ENCODE measurements at places on chromosomes 11 and 22.

GRCh38 chr11:69211920-69212797 is 56.4 kb downstream of the SMIM38 start:
- DNase-seq: no peak

GRCh38 chr22:49617866-49618676 is 209.6 kb downstream of the BRD1 start:
- DNase-seq: no peak

- no peak for DNase-seq
Observed at GRCh38 chr11:79042824-79043223, 398.0 kb downstream of the TENM4 start.

DNA sequence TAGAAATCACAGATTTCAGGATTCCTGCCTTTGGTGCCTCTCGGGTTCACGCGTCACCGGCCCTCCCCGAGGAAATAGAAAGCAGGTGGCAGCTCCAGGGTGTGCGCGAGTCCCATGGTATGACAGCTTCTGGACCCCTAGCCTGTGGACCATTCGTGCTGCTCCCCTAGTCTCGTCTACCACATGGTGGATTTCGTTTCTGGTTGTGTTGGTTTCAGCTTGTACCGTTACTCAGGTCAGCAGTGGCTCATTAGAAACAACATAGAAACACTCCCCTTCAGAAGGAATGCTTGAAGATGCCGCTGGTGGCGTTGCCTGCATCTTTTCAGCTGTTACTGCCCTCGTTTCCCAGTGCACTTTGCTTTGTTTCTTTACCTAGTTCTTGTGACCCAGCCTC is 700 bp downstream of the TTC17 start:
- DNase-seq: peak; percentile 45

DNA sequence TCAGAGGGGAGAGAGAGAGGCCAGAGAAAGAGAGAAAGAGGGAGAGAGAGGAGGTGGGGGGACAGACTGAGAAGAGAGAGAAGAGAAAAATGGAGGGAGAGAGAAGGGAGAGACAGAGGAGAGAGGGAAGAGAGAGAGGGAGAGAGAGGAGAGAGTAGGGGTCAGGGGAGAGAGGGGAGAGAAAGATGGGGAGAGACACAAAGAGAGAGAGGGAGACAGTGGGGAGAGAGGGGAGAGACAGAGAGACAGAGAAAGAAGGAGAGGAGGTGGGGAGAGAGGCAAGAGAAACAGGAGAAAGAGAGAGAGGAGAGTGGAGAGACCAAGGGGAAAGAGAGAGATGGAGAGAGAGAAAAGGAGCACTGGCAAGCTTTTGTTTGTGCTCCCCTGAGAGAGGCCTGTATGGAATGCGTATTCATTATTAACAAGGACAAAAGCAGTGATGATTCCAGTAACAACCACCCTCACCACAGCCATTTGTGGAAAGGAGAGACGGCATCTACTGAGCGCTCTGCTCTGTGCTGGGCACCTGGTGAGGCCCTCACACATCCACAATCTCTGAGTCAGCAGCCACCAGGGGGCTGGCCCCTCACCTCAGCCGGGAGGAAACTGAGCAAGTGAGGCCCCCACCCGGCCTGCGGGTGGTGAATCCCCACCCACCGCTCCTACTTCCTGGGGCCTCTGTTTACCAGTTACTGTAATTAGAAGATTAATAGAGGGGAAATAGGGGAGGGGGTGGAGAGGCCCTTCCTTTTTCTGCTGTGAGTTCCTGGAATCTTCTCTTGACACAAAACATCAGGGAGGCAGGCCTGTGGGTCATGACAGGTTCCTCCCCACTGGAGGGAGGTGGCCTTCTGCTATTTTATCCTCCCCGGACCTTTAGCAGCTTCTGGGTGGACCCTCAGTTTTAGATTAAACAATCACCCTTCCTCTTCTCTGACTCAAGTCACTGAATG is 14.6 kb upstream of the MIAT start:
- peak; percentile 88 for DNase-seq

DNA sequence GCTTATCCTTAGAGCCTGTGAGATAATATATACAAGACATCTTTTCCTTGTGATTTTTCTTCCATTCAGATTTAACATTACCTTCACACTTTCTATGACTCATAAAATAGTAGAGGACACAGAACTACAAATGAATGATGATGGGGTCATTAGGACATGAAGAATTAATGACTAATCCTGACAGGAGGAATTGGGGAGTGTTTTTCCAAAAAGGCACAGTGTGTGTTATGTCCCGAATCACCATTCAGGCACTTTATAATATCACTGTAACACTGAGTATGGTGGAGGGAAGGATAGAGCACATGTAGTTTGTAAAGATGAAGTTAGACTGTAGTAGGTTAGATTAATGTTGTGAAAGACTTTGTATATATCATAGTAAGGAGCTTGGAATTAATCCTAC is 391.3 kb downstream of the JRKL start:
- DNase-seq: no peak

DNA sequence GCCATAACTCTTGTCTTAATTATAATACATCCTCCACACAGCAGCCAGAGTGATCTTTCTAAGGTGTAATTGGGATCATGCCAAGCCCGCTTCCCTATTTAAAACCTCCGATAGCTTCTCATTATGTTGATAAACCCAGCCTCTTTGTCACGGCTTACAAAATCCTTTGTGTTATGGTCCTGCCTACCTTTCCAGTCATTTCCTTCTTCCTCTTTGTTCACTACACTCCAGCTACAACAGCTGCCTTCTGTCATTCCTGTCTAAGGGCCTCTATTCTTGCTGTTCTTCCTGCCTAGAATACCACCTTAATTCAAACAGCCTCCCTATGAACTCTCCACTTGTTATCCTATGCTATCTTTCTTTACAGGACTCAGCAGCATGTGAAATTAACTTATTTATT is 70.6 kb upstream of the CAPRIN1 start:
- no peak for DNase-seq

GRCh38 chr11:118340449-118340848 is 2.1 kb downstream of the CD3D start:
- DNase-seq: no peak

DNA sequence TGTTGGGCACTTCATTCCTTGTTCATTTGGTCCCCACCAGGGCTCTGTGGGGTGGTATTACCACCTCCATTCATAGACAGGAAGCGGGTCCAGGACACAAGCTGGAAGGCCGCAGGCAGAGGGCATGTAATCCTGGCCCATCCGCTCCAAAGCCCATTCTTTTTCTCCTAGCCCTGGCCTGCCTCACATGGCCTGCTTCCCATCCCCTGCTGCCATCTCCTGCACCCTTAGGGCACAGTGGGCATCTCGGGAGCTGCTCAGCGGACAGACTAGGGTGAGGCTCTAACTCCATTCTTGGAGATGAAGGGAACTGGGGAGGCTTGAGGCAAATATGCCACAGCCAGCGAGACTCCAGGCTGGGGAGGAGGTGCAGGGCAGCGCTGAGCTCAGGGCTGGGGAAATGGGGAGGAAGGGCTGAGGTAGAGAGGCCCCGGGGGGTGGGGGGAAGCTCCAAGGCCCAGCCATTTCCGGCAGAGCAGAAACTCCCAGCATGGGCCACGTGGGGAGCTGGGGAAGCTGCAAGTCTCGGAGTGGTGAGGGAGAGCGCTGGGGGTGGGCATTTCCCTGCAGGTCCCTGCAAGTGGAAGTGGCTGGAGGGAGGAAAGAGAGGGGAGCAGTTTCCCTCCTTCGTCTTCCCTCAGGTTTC is 14.3 kb upstream of the BCL9L start:
- peak; percentile 62 for DNase-seq

GRCh38 chr22:37163096-37163489 is 13.4 kb upstream of the IL2RB start:
- no peak for DNase-seq

DNA sequence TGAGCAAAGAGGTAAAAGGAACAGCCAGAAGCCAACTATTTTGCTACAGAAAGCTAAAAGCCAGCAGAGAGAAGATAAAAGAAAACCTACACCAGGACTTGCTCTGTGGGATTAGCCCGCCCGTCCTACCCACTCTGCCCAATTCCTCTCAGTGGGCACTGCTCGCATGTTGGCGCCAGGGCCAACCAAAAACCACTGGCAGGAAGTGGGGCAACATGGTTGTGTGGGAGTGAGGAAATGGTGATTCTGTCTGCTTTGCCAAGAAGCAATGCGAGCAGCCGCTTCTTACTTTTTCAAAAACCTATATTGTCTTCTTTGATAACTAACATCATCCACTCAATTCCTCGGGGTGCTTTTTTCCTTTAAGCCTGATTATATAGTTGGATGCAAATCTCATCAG is 14.2 kb upstream of the APOA1 start:
- DNase-seq: peak; percentile 73

GRCh38 chr11:40722179-40722795 is 737.2 kb downstream of the LRRC4C start:
- DNase-seq: peak; percentile 1

GRCh38 chr11:19686234-19686633 is 26.4 kb upstream of the NAV2 start:
- DNase-seq: no peak

GRCh38 chr11:20501971-20502370 is 97.4 kb upstream of the SLC6A5 start:
- DNase-seq: no peak

GRCh38 chr11:32172848-32173834 is 82.3 kb downstream of the RCN1 start:
- DNase-seq: peak; percentile 36

DNA sequence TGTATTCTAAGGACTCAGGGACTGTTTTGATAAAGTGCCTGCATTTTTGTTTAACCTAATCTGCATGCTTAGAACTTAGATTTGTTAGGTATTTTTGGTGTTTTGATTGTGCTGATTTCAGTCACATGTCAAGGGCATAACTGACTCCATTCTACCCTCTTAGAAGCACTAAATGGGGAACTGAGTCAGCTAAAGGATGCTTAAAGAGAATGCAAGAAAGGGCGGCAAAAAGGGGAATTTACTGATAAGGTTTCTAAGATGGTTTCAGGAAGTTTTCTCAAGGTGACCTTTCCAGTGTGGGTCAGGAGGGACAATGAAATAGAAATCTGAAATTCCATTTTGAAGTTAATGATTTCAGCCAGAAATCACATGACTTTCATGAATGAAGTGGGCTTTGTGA is 43.0 kb downstream of the MMP20 start:
- DNase-seq: no peak

DNA sequence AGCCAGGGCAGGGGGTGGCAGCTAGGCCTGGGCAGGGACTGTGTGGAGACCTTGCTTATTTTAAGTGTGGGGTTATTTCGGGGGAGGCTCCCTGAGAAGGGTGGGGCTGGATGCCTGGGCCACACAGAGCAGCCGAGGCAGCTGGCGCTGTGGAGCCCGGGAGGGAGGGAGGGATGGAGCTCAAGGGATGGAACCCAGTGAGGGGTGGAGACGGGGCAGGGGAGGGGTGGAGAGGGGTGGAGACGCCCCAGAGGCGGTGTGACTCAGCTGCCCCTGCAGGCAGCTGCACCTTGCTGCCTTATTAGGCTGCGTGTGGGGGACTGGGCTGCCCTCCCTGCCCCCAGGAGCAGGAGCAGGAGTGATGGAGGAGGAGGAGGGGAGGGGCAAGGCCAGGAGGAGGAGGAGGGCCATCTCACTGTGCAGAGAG is 9.8 kb upstream of the TSSC4 start:
- DNase-seq: no peak

DNA sequence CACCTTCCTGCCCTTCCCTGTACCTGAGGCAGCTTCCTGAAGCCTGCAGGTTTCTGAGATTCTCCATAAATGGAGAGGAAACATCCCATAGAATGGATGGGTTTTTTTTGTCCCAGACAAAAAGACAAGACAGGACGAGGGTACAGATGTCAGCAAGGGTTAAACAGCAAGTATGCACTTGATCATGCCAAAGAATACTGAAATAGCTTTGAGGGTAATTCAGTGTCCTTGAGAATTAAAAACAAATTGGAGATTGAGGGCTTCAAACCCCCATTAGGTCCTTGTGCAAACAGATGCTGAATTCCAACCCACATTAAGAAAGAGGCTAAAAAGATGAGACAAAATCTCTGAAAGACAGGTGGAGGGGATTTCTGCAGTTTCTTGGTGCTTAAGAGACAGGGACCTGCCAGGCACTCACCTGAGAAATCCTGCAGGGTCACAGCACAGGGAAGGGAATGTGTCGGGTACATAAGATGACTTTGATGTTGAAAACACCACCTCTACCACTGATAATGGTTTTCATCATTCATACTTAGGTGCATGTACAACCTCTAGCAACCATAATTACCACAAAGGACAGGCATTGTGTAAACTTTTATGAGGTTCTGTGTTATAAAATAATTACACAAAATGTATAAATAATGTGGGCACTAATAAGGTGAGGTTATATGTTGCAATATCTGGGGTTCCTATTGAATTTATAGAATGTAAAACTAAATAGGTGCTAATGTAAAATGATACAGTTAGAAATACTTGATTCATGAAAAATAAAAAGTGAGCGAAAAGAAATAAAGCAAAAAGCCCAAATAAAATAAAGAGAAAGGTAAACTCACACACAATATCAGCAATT is 107.1 kb upstream of the TOP3B start:
- no peak for DNase-seq

GRCh38 chr11:66371627-66372415 is at the start of gene SLC29A2:
Gene SLC29A2 (minus strand): TSS chr11:66371760. CDS start chr11:66371591, 169 bp downstream.
- DNase-seq: peak; percentile 83

GRCh38 chr22:17946662-17947367 is 77.5 kb downstream of the MICAL3 start:
- DNase-seq: no peak

DNA sequence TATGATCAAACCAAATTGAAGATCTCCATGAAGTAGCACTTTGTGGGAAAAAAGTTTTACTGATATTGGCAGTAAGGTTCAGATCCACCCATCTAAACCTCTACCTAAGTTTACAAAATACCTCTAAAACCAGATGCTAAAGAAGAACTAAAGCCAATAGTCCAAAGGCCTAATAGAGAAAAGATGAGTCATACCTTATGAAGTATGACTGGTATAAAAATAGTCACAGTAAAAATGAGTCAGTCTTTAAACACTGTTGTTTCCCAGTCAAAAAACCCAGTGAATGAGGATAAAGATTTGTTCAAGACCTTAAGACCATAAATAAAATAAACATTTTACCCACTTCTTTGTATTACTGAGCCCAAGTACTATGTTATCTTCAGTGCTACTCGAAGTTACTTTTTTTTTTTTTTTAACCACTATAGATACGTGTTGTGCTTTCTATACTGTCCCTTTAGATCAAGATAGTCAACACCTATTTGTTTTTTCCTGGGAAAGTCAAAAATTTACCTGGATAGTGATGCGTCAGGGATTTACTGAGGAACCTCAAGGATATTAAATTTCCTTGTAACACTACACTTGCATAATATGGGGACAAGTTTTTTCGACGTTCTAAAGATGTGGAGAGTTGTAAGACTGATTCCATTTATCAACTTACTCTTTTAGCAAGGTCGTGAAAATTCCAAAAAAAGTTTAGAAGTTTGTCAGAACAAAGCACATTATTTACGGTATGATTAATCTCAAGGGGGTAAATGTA is 87.3 kb downstream of the CCDC73 start:
- DNase-seq: peak; percentile 4
